ENCODE measurements at places on chromosomes 2 and 18. TPM values are rescaled to one million over a fixed set of nuclear protein-coding genes. Genes with fewer than 3 reads are reported as not detected.

Gene MTIF2
- 66.2 TPM for total RNA-seq

Gene GCA
- 10.9 TPM for total RNA-seq

Gene TMEM247
- total RNA-seq, result not detected

Gene L3MBTL4
- not detected for total RNA-seq

Gene RAX
- total RNA-seq, result not detected

Gene RAB31
- total RNA-seq, result 90.4 TPM

Gene OSR1
- 117 TPM for total RNA-seq

Gene SERPINB12
- total RNA-seq, result not detected

Gene PFN4
- total RNA-seq, result 1.7 TPM

Gene TBR1
- not detected for total RNA-seq

Gene ABCG5
- total RNA-seq, result not detected

Gene MBD1
- 50.3 TPM for total RNA-seq

Gene ZNF385B
- total RNA-seq, result 4.8 TPM

Gene CAPN13
- total RNA-seq, result not detected

Gene RGPD5
- total RNA-seq, result 18.2 TPM

Gene EN1
- total RNA-seq, result 0.63 TPM

Gene ANKRD30BL
- total RNA-seq, result 0.16 TPM

Gene CELF4
- total RNA-seq, result not detected

Gene ALPI
- not detected for total RNA-seq

Gene GPR155
- 1.6 TPM for total RNA-seq

Gene NGEF
- 1.1 TPM for total RNA-seq

Gene PXDN
- total RNA-seq, result 137 TPM

Gene GPR39
- total RNA-seq, result 12.7 TPM

Gene CROCC2
- total RNA-seq, result 0.41 TPM

Gene SH3RF3
- 8.4 TPM for total RNA-seq

Gene MDH1B
- 0.81 TPM for total RNA-seq

Gene GALNT13
- 0.45 TPM for total RNA-seq

Gene UGT1A5
- not detected for total RNA-seq

Gene CHRNG
- total RNA-seq, result not detected

Gene CYP26B1
- 2.5 TPM for total RNA-seq

Gene UCN
- total RNA-seq, result 1.1 TPM

Gene GLB1L
- total RNA-seq, result 10.5 TPM

Gene B3GNT2
- 14.2 TPM for total RNA-seq

Gene SERPINB8
- total RNA-seq, result 18.9 TPM

Gene ME2
- 48.6 TPM for total RNA-seq

Gene TNFAIP6
- total RNA-seq, result 51.9 TPM

Gene XDH
- 3.1 TPM for total RNA-seq

Gene PSMA8
- total RNA-seq, result not detected

Gene CCDC74B
- 9.7 TPM for total RNA-seq

Gene TTR
- not detected for total RNA-seq

Gene NEMP2
- 8.1 TPM for total RNA-seq

Gene ITGA4
- total RNA-seq, result 8.9 TPM

Gene FKBP1B
- 3.5 TPM for total RNA-seq

Gene FOXD4L1
- 0.16 TPM for total RNA-seq

Gene AQP4
- not detected for total RNA-seq

Gene CREG2
- total RNA-seq, result 0.25 TPM

Gene POTEC
- not detected for total RNA-seq

Gene NDUFV2
- 137 TPM for total RNA-seq

Gene NEB
- total RNA-seq, result 0.41 TPM

Gene SLC9A2
- under 0.01 TPM for total RNA-seq

Gene LPIN2
- total RNA-seq, result 43.7 TPM

Gene TLX2
- not detected for total RNA-seq

Gene CDH20
- total RNA-seq, result 0.09 TPM

Data from fibroblast of the aortic adventitia (primary cell).